ENCODE measurements at places on chromosomes 4 and X. TPM values are rescaled to one million over a fixed set of nuclear protein-coding genes. Genes with fewer than 3 reads are reported as not detected.
A peak's percentile ranks its signal among the peaks of the same experiment; 100 is the strongest.

DNA sequence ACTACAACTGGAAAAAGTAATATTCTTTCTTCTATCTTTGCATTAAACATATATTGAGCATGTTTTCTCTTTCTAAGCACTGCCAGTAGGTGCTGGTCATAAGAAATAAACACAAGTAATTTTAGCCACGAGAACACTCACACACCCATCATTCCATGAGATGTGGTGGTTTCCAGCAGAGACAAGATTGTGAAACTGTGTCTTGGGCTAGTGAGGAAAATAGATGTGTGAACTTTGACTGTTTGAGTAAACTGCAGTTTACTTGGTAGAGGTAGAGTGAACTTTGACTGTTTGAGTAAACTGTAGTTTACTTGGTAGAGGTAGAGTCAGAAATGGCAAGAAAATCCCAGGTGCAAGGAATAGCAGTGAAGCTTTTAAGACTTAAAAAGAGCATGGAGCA, 300.9 kb upstream of the HS3ST1 start:
- no peak for DNase-seq
- H3K27me3 ChIP-seq: no peaks in the 10 kb centered on the region
- H3K36me3 ChIP-seq: no peaks in the 10 kb centered on the region
- H3K27ac ChIP-seq: no peak overlapping the region

- H3K4me3 ChIP-seq: no peak overlapping the region
- H3K27ac ChIP-seq: no peak overlapping the region
- H3K36me3 ChIP-seq: no peaks in the 10 kb centered on the region
- H3K27me3 ChIP-seq: no peaks in the 10 kb centered on the region
- H3K4me1 ChIP-seq: no peaks in the 10 kb centered on the region
Observed at GRCh38 chr4:25837107-25837506, 25.7 kb downstream of the SEL1L3 start.

Gene LUZP4
- total RNA-seq: not detected

DNA sequence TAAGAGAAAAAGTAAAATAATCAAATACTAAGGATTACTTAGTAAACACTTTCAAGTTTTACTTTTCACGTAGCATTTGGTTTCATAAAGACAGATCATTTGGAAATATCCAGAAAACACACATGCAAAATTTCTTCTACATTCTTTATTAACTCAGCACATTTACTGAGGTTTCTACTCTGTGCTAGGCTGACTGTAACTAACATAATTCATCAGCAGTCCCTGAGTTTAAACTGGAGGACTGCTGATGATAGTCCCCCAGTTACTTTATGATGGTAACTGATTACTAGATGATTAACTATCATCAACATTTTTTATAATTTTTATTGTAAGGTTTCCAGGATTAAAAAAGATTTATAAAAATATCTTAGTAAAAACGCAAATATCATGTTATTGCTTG, 12.3 kb downstream of the LEF1 start:
- no peak overlapping the region for H3K4me3 ChIP-seq
- DNase-seq: no peak
- H3K4me1 ChIP-seq: peaks cover 13% of the 10 kb centered on the region
- peaks cover 14% of the 10 kb centered on the region for H3K36me3 ChIP-seq
- no peak overlapping the region for H3K27ac ChIP-seq

GRCh38 chr4:174538123-174538875, 16.0 kb upstream of the HPGD start:
- no peak overlapping the region for H3K4me3 ChIP-seq
- no peak for DNase-seq
- no peaks in the 10 kb centered on the region for H3K36me3 ChIP-seq
- no peaks in the 10 kb centered on the region for H3K4me1 ChIP-seq
- H3K27ac ChIP-seq: no peak overlapping the region

Gene PFKFB1
- total RNA-seq: 0.77 TPM

DNA sequence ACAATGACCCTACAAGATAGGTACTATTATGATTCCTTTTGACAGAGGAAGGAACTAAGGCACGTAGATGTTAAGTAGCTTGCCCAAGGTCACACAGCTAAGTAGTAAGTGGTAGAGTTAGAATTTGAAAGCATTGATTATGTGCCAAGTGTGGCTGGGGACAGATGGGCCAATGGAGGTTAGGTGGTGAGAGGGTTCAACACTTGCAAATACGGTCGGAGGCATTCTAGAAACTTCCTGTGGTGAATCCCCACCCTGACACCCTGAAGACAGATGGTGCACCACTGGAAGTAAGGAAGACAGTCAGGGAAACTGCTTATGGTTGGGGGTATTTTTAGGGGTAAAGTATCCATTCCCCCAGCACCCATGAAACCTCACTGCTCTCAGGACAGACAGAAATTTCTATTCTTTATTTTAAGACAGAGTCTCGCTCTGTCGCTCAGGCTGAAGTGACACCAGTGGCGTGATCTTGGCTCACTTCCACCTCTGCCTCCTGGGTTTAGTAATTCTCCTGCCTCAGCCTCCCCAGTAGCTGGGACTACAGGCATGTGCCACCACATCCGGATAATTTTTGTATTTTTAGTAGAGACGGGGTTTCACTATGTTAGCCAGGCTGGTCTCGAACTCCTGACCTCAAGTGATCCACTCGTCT, 142.5 kb downstream of the RASL11B start:
- H3K4me1 ChIP-seq: peaks cover 4% of the 10 kb centered on the region
- no peak overlapping the region for H3K4me3 ChIP-seq
- no peak for DNase-seq
- no peak overlapping the region for H3K27ac ChIP-seq
- H3K27me3 ChIP-seq: peaks cover 2% of the 10 kb centered on the region
- H3K36me3 ChIP-seq: no peaks in the 10 kb centered on the region

Gene MGAT4D
- not detected for total RNA-seq

DNA sequence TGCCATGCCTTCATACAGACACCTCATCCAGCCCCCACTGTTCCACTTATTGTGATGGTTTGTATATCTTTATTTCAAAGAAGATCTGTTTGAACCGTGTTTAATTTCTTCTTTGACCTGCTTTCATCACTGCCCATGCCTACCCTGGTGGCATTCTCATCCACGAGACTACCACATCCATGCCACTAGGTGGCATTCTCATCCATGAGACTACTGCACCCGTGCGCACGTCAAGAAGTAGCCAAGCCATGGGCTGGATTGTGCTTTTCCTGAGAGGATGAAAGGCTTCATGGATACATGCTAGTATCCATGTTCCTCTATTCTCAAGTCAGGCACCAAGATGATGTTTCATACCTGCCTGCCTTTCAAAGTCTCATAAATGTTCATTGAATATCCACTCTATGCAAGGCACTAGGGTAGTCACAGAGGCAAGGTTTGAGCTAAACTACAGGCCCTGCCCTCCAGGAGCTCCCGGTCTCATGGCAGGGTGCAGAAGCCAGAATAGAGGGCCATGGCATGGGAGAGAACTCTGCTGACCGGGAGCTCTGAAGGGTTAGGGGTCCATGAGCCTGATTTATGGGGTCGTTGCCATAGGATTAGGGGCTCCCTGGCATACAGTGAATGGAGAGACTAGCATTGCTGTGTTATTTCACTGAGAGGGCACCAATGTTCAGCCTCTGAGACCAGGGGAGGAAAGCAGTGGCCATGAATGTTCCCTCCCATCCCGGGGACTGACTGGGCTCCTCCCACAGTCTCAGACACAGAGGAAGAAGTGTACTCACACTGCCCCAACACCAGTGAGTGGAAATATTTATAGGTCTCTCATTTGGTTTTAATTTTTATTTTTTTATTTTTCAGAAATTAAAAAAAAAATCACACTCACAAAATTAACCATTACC, 24.8 kb upstream of the EOLA2 start:
- H3K36me3 ChIP-seq: peaks cover 14% of the 10 kb centered on the region
- DNase-seq: peak; percentile 26
- H3K4me3 ChIP-seq: no peak overlapping the region
- H3K4me1 ChIP-seq: no peaks in the 10 kb centered on the region
- no peaks in the 10 kb centered on the region for H3K27me3 ChIP-seq

DNA sequence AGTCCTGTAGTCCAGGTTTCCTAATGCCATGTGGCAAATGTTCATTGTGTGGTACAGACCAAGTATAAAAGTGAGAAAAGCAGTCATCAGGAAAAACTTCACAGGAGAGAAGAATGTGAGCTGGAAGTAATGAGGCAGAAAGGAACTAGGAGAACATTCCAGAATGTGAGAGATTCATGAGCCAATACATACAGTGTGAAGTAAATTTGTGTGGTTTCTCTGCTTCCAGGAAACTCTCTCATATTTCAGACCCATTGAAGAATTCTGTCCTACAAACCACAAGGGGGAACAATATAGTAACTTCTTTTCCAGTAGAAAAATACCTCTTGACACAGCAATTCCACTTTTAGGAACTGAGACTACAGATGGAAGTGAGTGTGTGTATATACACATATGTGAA, 136.5 kb downstream of the RNF150 start:
- no peaks in the 10 kb centered on the region for H3K4me1 ChIP-seq
- H3K36me3 ChIP-seq: peaks cover 6% of the 10 kb centered on the region
- no peak overlapping the region for H3K27ac ChIP-seq
- no peak for DNase-seq
- H3K4me3 ChIP-seq: no peak overlapping the region
- H3K27me3 ChIP-seq: no peaks in the 10 kb centered on the region

DNA sequence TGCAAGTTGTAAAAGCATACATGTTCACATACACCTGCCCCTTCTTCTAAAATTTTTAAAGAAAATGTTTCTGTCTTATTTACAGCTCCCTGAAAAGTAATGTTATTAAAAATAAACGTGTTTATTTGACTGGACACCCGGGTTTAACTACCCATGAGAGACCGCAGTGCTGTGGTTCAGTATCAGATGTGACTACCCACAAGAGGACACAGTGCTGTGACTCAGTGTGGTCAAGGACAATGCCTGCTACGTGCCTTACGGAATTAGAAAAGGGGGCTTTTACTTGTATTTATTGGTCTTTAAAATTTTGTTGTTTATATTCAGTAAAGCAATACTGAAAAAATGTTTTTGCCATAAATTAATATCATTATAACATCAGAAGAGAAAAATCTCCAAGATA, 641.4 kb downstream of the TRIML1 start:
- no peaks in the 10 kb centered on the region for H3K27me3 ChIP-seq
- DNase-seq: no peak
- H3K4me3 ChIP-seq: no peak overlapping the region
- peaks cover 15% of the 10 kb centered on the region for H3K4me1 ChIP-seq
- no peaks in the 10 kb centered on the region for H3K36me3 ChIP-seq

Gene TLR3
- 0.19 TPM for total RNA-seq

DNA sequence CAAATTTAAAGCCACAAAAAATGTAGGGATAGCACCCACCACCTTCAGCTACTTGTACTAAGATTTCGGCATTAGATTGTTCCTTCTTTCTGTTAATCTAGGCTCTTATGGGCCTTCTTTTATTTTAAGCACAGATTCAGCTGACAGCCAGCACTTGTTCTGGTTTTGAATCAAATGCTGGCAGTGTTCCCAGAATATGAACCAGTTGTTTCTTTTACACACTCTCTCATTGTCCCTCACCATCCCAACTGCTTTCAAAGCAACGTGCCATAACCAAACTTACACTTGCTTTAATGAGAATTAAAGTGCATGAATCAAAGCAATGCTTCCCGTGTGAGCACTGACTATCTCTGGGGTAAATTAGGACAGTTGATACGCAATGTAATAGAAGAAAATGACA, 744.5 kb upstream of the FAM241A start:
- no peaks in the 10 kb centered on the region for H3K27me3 ChIP-seq
- no peak for DNase-seq
- no peak overlapping the region for H3K27ac ChIP-seq

GRCh38 chrX:68433155-68433980, at the start of gene OPHN1:
Gene OPHN1 (minus strand): TSS chrX:68433495. CDS start chrX:68433020, 475 bp downstream.
- peak; percentile 39 for DNase-seq
- peak within 1 kb of the TSS; percentile 97 for H3K4me3 ChIP-seq
- no peaks in the 10 kb centered on the region for H3K27me3 ChIP-seq
- H3K4me1 ChIP-seq: peaks cover 16% of the 10 kb centered on the region

GRCh38 chr4:169925678-169926077, 100.5 kb downstream of the MFAP3L start:
- H3K27ac ChIP-seq: no peak overlapping the region
- H3K4me1 ChIP-seq: no peaks in the 10 kb centered on the region
- H3K36me3 ChIP-seq: no peaks in the 10 kb centered on the region
- H3K27me3 ChIP-seq: peaks cover 4% of the 10 kb centered on the region

Gene SLC4A4
- total RNA-seq: 3.9 TPM

DNA sequence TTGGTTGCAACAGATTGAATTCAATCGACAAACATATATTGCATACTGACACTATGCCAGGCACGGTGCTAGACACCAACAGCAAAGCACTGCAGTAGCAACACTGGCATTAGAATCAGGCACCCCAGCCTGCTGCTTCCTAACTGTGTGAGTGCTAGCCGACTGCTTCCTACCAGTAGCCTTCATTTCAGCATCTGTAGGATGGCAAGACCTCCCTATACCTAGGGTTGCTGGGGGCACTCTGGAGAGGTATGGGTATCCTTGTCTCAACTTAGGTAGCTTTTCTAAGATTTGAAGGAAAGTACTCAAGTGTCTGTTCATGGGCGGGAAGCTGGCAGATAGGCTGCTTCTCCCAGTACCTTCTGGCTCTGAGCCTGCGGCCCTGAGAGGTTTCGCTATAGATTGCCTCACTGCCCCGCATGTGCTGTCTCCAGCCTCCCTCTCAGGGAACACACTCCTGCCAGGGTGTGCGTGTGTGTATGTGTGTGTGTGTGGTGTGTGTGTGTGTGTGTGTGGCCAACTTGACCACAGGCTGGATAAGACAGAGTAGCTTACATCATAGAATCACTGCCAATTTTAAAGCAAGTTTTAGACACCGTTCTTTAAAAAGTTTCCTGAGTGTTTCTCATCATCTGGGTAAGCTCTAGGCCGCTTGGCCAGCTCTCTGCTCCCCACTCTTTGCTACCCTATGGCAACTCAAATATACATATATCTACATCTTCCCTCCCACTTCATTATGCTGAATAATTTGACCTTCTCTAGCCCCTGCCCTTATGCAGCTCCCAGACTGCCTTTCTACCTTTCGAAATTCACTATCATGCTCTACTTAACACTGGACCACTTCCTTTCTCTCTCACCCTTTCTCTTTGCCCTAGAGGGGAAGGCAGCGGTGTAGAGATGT, 97.0 kb upstream of the PJA1 start:
- H3K36me3 ChIP-seq: no peaks in the 10 kb centered on the region
- no peak overlapping the region for H3K27ac ChIP-seq
- H3K27me3 ChIP-seq: peaks cover 10% of the 10 kb centered on the region
- H3K4me1 ChIP-seq: peaks cover 18% of the 10 kb centered on the region
- H3K4me3 ChIP-seq: no peak overlapping the region
- no peak for DNase-seq

- no peaks in the 10 kb centered on the region for H3K4me1 ChIP-seq
- peaks cover 9% of the 10 kb centered on the region for H3K36me3 ChIP-seq
- no peaks in the 10 kb centered on the region for H3K27me3 ChIP-seq
- no peak for DNase-seq
- H3K27ac ChIP-seq: no peak overlapping the region
- H3K4me3 ChIP-seq: no peak overlapping the region
Observed at GRCh38 chrX:19956306-19956705, 34.6 kb downstream of the BCLAF3 start.

DNA sequence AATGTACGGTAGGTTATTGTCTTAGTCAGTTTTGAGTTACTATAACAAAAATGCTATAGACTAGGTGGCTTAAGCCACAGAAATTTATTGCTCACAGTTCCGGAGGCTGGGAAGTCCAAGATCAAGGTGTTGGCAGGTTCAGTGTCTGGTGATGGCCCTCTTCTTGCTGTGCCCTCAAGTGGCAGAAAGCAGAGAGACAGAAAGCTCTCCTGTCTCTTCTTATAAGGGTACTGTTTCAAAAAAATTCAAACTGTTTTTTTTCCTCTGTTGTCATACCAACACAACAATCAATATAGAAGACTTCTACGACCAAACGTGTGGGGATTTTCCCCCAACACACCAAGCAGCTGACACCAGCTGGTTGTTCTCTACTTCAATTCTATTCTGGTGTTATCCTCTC, 53.4 kb downstream of the ADGRG4 start:
- H3K27ac ChIP-seq: no peak overlapping the region
- no peaks in the 10 kb centered on the region for H3K4me1 ChIP-seq
- no peak for DNase-seq
